ENCODE measurements at places on chromosomes 6 and 20. TPM values are rescaled to one million over a fixed set of nuclear protein-coding genes. Genes with fewer than 3 reads are reported as not detected.

Gene ZBTB46
- total RNA-seq: 9.9 TPM

Gene PKIG
- 140 TPM for total RNA-seq

Gene CD2AP
- 12.6 TPM for total RNA-seq

Gene CLVS2
- total RNA-seq: under 0.01 TPM

Gene FKBP1C
- 0.17 TPM for total RNA-seq

Gene ALDH8A1
- total RNA-seq: 0.33 TPM
